ENCODE measurements at places on chromosomes 4 and X. TPM values are rescaled to one million over a fixed set of nuclear protein-coding genes. Genes with fewer than 3 reads are reported as not detected.

GRCh38 chr4:31058656-31059055 is 338.5 kb downstream of the PCDH7 start:
- no peak for DNase-seq

- DNase-seq, result no peak
Observed at GRCh38 chrX:49959602-49960001, 37.2 kb downstream of the CLCN5 start.

GRCh38 chrX:24081661-24082154 is 27.0 kb downstream of the EIF2S3 start:
- DNase-seq, result peak; percentile 76

DNA sequence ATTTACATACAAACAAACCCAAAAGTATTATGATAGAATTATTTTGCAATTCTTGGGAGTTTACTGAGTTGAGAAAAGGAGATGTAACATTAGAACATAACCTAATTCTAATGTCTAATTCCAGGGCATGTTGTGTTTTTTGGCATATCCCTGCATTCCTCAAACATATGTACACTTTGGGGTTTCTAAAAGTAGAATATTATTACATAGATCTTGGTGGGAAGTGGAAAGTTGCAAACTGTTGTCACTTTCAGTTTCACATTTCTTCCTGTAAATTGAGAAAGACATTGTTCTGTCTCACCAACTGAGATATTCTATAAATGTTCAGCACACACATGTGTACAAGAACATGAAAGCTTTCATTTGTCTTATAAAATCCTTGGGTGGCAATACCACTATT is 24.4 kb upstream of the GBA3 start:
- DNase-seq, result no peak

GRCh38 chrX:87299563-87300160 is 217.9 kb upstream of the KLHL4 start:
- DNase-seq, result peak; percentile 41

GRCh38 chrX:16160729-16161128 is 6.6 kb upstream of the MAGEB17 start:
- DNase-seq, result peak; percentile 5

- DNase-seq, result no peak
Observed at GRCh38 chrX:154359362-154360154, 14.9 kb downstream of the FLNA start.

- DNase-seq, result no peak
Observed at GRCh38 chrX:110218591-110218990, 99.3 kb downstream of the AMMECR1 start.

GRCh38 chr4:40502220-40502619 is 127.4 kb downstream of the RBM47 start:
- no peak for DNase-seq

GRCh38 chr4:87409420-87409939 is 12.9 kb upstream of the NUDT9 start:
- peak; percentile 34 for DNase-seq

- no peak for DNase-seq
Observed at GRCh38 chrX:13607996-13608365, 38.6 kb downstream of the EGFL6 start.

DNA sequence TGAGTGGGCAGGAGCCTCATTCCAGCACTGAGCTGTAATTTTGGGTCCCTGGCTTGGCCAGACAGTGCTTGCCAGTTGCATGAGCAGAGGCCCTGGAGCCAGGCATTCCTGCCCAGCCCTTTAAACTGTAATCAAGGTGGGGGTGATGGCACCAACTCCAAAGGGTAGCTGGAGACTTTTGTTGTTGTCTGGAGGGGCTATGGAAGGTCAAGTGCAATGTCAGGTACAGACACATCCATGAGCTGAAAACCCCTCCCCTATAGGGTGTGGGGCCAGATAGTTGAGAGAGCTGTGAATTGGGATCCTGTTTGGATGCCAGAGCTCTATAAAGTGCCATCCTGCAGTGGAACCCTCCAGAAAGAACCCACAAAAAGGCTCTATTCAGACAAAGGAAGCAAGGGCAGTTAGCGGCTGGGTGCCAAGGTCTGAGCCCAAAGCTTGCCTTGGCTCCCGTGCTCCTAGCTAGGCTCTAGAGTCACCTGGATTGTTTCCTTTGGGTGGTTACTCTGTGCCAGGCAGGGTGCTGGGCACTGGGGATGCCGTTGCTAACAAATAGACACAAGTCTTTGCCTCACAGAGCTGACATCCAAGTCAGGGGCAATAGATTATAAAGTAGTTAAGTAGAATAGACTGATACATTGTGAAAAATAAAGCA is 163.0 kb downstream of the EFNB1 start:
- no peak for DNase-seq

- DNase-seq, result no peak
Observed at GRCh38 chr4:171985129-171985528, 171.9 kb downstream of the GALNTL6 start.

DNA sequence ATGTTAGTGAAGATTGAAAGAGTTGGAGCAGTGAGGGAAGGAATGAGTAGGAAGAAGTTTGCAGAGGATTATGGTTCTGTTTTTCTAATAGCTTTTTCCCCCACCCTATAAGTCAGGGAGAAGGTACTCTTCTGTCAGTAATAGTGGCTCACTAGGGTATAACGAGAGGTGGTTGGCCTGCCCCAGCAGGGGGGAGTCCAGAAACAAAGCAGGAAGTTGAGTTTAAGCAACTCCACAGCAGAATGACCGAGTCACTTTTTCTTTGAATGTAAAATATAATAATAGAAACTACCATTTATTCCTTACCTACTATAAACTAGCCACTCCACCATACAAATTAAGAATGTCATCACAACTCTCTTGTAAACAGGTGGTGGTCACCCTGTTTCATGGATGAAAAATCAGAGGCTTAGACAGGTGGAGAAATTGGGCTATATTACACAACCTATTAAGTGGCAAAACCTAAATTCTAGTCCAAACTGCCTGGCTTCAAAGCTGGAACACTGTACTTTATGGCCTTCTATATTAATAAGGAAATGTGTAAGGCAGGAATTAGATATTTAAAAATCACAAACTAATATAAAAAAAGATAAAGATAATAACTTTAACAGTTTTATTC is 21.9 kb downstream of the AP1AR start:
- DNase-seq, result no peak

DNA sequence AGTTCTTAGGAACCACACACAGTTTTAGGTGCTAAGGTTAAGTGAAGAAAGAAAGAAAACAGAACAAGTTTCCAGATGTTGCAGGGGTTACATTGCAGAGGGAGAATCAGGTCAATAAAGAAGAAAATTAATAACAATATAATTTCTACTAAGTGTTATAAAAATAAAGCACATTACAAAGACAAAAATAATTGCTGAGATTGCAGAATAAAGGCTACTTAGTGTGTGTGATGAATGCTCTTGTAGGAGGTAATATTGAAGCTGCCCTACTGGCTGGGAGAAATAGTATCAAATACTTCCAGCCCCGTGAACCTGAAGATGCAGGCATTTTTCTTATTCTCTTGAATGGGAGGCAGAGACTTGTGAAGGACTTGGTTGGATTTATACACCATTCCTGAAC is 33.2 kb upstream of the FAM9A start:
- DNase-seq, result no peak

DNA sequence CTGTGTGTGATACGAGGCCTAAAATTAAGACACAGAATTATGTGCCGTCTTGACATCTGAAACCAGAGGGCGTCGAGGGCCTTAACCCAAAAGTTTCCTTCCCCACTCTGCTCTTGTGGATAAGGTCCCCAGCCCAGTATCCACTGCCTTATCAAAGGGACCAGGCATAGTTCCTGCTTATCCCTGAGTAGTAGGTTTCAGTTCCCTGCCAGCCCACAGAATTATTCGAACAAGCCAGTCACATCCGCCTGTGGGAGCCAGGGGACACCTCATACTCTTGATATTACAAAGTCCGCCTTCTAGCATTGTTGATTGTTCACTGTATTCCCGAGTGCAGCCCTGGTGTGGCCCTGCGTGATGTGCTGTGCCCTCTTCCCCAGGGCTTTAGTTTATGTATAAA is 5.4 kb upstream of the MMRN1 start:
- DNase-seq, result peak; percentile 38

GRCh38 chr4:54548098-54548620 is 109.6 kb upstream of the KIT start:
- DNase-seq, result no peak

DNA sequence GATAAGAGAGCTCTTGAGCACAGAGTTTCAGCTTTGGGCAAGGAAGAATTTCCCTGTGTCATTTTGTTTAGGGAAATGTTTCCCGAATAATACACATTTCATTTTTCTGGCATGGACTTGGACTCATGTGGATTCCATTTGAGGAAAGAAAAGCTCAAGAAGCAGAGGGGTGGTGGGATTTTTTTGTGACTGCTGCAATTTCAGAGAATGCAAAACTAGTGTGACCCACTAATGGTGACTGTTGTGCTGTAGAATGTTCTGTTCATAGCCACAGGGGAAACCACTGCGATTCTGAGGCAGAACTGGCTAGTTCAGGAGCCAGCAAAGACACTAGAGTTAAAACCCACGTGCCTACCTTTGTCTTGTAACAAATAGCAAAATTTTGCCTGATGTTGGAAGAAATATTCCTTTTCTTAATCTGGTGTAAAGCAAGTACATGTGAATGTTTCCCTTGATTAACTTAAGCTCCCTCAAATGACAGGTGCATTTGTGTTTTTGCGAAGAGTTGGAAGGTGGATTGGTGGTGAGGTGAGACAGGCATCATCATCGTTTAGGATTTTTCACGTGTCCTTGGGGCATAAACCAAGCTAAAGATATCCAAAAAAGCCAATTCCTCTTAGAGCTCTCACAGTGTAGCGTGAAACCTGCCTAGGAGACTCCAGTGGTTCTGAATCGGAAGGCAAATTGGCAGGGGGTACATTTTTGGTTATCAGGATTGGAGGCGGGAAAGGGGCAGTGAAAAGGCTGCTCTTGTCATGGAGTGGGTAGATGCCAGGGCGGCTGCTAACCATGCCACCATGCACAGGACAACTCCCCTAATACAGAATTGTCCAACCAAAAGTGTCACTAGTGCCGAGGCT is 38.0 kb upstream of the FAM9C start:
- no peak for DNase-seq

DNA sequence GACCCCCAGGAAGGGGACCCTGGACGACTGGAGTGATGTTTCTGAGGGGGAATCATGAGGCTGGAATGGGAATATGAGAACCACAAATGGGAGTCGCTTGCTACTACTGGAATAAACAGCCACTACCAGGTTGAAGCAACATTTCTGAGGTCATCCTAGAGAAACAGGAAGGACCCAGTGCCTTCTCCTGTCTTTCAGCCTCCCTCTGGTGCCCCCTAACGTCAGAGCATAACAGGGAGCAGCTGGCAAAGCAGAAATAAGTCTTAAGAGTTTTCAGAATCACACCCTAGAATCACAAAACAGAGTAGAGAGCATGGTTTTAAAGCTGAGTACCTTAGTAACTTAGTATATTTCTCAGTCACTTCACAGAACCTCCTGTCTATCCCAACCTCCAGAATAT is 347.8 kb upstream of the PITX2 start:
- no peak for DNase-seq

DNA sequence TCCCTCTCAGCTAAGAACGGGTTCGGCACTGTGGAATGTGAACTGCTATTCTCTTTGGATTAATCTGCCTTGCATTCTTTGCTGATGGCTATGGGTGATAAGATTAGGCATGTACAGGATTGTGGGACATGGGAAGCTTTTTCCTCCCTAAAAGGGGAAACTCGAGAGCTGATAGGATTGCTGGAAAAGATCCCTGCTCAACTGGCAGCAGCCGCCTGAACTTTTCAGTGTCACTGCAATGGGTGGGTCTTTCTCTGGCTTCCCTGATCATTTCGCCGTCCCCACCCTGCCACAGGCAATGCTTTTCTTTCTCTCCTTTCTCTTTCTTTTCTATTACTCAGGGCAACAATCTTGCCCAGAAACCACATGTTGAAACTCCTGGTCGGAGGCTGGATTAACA is 20.5 kb downstream of the PAGE2 start:
- DNase-seq, result no peak

GRCh38 chr4:72553540-72554337 is 15.3 kb downstream of the ADAMTS3 start:
- no peak for DNase-seq

GRCh38 chrX:12956704-12957534 is 18.0 kb upstream of the TMSB4X start:
- DNase-seq, result peak; percentile 61

GRCh38 chrX:30008031-30008430 is 207.3 kb upstream of the MAGEB2 start:
- no peak for DNase-seq

- DNase-seq, result no peak
Observed at GRCh38 chrX:129791336-129791735, 11.6 kb downstream of the SASH3 start.

- peak; percentile 40 for DNase-seq
Observed at GRCh38 chrX:41167888-41168287, 82.6 kb downstream of the USP9X start.

GRCh38 chrX:75038925-75039324 is 113.7 kb upstream of the NEXMIF start:
- peak; percentile 60 for DNase-seq

DNA sequence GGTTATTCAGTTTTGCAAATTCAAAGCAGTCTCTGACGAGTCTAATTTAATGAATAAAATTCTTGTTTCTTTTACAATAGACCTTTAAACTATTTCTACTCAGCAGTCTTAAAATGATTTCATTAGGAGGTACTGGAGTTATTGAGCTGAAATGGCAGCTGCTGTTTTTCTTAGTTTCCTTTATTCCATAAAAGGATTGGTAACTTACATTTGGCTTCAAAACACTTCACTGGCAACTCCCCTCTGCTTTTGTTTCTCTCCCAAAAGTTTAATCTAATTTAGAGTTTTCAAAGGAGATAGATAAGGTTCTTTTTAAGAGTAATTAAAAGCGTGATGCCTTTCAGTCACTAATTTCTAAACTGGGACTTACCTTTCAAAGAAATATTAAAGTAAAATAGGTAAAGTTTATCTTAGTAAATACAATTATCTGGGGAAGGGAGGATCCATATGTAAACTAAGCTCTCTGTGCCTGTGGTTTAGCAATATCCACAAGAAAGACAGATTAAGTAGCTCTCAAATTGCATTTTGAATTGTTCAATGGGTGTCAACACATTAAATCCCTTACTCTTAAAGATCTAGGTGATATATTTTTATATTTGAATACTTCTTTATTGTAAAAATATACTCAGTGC is 17.1 kb upstream of the PCDH10 start:
- no peak for DNase-seq

The ARX gene
- not detected for total RNA-seq

The HPSE gene
- 12.0 TPM for total RNA-seq

The TMEM144 gene
- total RNA-seq, result 3.2 TPM

The COL4A6 gene
- 0.68 TPM for total RNA-seq

The PRSS12 gene
- total RNA-seq, result 0.17 TPM

The STARD8 gene
- 46.4 TPM for total RNA-seq

The LARP1B gene
- 21.2 TPM for total RNA-seq

The ADGRG2 gene
- not detected for total RNA-seq

The CXCL6 gene
- 0.37 TPM for total RNA-seq

The FABP2 gene
- total RNA-seq, result not detected

The TEC gene
- 1.7 TPM for total RNA-seq

The ZAR1 gene
- not detected for total RNA-seq

The JADE3 gene
- total RNA-seq, result 10.9 TPM

The NAP1L3 gene
- total RNA-seq, result 0.88 TPM

The TACC3 gene
- 34.2 TPM for total RNA-seq

The NPY1R gene
- total RNA-seq, result 0.09 TPM
